ENCODE measurements at places on chromosomes 11 and 22.

- no peak for DNase-seq
These were observed 36.1 kb upstream of the LRRC32 start for GRCh38 chr11:76706667-76707066.

DNA sequence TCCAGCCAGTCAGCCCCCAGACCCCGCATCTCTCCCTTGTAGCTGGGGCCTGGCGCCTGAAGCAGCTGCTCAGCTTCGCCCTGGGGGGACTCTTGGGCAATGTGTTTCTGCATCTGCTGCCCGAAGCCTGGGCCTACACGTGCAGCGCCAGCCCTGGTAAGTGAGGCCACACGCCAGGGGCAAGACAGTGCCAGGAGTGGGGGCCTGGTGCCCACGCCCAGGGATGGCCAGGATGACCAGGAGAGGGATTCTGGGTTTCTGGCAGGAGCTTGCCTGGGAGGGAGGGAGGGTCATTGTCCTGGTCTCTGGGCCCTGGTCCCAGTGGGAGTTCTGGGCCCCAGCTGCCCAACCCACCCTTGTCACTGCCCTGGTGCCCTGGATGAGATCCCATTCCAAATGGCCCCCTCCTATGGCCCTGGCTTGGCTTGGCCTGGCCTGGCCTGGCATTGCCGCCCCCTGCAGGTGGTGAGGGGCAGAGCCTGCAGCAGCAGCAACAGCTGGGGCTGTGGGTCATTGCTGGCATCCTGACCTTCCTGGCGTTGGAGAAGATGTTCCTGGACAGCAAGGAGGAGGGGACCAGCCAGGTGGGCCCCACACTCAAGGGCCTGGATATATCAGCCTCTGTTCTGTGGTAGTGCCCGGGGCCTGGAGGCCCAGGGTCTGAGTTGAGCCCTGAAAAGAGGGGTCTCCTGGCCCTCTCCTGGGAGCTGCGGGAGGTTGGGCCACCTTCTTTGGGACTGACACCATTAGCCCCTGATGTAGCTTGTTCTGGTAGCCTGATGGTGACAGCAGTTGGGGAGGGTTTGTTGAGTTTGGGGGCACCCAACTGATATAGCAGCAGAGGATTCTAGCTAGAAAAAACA lies 3.7 kb downstream of the SLC39A13 start:
- peak; percentile 65 for DNase-seq

DNA sequence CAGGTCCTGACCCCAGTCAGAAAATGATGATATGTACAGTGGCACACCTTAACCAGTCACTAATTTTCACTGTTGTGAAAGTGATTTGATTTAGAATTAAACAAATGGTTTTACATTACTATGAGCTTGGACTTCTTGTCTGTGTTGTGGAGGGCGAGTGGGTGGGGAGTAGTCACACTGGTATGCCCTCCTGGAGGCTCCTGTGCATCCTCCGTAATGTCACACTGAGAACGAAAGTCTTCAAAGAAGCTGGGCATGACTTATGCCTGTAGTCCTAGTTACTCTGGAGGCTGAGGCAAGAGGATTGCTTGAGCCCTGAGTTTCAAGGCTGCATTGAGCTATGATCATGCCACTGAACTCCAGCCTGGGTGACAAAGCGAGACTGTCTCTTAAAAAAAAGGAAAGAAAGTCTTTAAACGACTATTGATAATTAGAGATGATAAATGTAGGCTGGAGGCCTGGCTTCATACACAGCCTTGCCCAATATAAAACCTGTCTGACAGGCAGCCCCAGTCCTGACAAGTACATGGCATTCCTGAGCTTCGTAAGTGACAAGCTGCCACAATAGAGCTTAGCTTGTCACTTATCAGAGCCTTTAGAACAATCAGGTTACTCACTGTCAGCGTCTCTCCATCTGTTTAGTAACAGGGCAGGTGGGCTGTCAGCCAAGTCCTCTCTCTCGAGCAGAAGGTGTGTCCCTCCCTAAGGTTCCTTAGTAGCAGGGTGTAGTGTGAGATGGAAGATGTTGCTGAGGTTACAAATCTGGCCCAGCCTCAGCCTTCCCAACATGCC lies 5.0 kb upstream of the LIMK2 start:
- DNase-seq, result no peak

DNA sequence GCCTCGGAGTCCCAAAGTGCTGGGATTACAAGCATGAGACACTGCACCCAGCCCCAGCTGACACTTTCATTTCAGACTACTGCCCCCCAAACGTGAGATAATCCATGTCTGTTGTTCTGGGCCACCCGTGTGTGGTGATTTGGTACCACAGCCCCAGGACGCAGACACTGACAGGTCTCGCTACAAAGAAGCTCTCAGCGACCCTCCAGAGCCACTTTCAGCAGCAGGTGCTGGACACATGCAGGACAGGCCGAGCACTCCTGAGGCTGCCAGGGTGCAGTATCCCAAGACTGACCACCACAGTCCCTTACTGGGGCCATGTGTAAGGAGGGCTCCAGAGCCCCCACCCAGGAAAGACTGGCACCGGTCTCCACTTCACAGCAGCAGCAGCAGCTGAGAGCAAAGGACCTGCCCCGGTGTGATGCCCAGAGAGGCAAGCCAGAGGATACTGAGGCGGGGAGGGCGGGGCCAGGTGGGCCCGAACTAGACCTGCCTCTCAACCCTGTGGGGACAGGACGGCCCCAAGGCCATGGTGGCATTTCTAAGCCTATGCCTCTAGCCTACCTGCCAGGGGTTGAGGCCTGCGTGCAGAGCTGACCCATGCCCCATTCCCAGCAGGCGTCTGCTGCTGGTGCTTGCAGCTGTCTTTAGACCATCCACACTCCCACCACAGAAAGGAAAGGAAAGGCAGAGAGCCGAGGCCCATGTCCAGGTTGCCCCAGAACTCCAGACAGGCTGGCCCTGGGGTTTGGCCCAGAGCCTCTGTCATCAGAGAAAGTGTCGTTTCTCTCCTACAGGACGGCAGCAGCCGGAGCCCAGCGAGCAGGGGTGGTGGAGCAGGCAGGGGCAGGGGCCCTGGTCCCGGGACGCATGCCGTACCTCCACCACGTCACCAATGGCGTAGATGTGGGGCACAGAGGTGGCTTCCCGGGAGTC lies 28.0 kb upstream of the GNB1L start:
- no peak for DNase-seq

DNA sequence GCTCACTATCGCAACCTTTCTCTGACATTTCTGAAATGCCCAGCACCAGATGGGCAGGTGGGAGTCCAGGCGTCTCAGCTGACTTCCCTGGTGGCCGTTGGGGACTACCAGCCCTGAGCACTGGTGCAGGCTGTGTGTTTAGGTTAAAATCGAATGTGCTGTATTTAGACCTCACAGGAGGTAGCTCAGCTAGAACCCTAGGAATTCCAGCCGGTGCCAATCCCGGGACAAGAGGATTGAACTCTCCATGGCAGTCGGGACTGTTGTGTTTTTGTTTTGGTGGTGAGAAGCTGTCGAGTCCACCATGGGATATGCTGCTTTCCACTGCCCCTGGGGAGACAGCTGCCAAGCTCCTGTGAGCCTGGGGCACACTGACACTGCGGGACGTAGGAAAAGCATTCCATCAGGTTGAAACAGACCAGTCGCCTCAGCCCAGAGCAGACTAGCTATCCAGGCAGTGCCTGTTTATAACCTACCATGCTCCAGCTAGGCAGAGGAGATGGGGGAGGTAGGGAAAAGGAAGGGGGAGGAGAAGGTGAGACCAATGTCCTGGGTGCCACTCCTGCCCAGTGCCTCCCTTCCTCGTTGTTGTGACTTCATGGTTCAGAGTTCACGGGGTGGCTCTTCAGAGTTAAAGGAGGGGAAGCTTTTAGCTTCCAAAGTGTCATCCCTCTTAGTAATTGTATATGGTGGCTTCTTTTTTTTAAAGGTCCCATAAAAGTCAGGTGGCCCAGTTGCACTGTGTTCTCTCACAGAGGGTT lies 53.0 kb downstream of the MICAL2 start:
- no peak for DNase-seq

DNA sequence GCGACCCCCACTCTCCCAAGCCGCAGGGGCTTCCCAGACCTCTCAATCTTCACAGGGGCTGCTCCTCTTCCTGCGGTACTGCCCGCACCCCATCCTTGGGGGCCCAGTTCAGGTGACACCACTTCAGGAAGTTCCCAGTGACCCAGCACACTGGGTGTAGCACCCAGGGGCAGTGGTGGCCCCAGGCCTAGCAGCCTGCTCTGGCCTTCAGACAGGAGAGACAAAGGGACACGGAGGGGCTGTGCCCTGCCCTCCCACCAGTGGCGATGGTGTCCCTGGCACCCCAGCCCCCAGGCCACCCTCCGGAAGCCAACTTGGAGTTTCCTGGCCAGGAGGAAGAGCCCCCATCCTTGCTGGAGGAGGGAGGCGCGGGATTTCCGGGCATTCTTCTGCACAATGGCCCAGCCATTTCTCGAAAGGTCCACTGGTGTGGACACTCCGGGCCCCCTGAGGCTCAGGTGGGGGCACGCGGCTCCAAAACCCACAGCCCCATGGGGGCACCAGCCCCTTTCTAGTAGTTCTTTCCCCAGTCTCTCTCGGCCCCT lies 978 bp upstream of the CLDN5 start:
- no peak for DNase-seq

DNA sequence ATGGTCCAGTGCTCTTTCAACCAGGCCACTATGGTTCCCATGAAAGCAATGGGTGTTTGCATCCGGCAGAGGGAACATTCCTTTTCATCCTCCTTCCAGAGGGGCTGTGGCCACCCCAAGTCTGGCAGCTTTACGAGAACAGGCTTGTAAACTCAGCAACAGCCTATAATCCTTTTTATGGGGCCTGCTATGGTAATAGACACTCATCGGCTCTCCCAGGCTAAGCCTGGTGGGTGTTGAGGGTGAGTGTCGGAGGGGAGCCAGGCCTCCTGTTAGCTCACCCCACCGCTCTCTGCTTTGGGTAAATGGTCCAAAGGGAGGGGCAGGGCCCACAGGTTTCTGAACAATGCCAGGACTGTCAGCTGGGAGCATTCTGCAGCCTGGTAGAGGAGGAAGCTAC lies 111.6 kb upstream of the CD82 start:
- DNase-seq, result no peak

DNA sequence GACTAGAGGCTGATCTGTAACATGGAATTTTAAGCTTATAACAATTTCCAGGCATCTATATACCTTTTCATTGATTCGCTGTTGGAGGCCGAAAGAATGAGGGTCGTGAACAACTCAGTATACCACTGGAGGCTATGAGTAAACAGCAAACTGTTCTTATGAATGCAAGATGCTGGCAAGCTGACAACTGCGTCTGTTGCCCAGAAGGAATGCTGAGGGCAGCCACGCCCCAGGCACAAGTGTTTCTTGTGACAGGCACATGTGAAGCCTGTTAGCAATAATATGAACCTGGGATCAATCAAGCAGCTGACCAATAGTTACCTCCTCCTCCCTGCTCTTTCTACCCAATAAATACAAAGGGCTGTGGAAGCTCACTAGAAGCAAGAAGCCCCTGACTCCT lies 15.3 kb downstream of the RTCB start:
- no peak for DNase-seq

DNA sequence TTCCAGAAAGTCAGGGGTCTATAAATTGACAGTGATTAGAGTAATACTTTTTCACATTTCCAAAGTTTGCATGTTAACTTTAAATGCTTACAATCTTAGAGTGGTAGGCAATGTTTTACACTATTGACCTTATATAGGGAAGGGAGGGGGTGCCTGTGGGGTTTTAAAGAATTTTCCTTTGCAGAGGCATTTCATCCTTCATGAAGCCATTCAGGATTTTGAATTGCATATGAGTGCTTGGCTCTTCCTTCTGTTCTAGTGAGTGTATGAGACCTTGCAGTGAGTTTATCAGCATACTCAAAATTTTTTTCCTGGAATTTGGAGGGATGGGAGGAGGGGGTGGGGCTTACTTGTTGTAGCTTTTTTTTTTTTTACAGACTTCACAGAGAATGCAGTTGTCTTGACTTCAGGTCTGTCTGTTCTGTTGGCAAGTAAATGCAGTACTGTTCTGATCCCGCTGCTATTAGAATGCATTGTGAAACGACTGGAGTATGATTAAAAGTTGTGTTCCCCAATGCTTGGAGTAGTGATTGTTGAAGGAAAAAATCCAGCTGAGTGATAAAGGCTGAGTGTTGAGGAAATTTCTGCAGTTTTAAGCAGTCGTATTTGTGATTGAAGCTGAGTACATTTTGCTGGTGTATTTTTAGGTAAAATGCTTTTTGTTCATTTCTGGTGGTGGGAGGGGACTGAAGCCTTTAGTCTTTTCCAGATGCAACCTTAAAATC lies 5.3 kb downstream of the MALAT1 start:
- no peak for DNase-seq

DNA sequence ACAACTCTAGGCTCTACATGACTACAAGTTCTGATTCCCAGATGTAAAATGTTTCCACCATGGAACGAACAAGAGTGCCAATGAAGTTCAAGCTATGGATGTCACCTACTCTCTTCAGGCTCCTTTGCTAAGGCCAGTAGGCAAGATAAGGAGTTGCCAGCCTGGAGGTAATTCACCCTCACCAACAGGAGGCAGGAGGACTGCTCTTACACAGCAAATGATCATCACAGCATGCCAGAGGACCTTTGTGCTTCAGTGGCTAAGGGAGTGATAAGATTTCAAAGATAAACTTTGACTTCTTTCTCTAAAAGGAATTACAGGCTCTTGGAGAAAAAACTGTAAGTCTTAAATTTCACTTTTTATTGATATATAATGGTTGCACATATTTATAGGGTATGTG lies 54.1 kb upstream of the SLC36A4 start:
- no peak for DNase-seq

DNA sequence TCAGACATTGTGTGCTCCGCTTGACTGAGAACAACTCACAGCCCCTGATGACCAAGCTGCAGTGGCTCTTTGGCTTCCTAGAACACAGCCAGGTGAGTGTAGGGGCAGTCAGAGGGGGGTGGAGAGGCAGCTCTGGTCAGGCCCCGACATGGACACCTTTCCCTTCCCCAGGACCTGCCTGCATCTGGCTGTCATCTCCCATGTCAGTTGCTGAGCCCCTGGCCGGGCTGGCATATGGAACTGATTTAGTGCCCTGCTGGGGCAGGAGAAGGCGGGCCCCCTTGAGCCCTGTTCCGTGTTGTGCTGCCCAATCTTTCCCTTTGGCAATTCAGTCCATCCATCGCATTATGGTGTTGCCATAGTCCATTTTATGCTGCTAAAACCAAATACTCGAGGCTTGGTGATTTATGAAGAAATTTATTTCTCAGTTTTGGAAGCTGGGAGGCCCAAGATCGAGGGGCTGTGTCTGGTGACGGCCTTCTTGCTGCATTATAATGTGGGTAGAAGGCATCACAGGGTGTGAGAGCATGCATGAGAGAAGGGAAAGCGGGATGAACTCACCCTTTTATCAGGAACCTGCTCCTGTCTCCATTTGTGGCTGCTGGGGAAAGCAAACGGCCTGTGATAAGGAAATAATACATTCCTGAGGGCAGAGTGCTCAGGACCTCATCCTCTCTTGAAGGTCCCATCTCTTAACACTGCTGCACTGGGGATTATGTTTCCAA lies 19.0 kb downstream of the USP35 start:
- no peak for DNase-seq

DNA sequence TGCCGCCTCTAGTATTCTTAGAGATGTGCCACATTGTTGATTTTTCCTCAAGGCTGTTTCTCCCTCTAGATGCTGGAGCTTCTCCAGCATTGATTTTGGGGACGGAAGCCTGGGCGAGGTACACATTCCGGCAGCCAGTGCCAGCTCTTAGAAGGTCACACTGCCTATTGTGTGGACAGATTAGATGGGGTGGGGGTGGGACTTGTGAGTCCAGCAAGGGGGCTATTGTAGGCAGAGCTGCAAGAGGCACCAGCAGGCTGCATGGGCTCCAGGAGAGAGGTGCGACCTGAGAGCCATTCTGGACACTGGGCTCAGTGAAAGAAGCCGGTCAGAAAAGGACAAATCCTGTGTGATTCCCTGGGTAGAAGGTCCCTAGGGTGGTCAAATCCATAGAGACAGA lies 12.4 kb downstream of the C11orf21 start:
- no peak for DNase-seq

Data from germinal center (tissue), 1 donor.